ENCODE measurements at places on chromosomes 1 and 21. TPM values are rescaled to one million over a fixed set of nuclear protein-coding genes. Genes with fewer than 3 reads are reported as not detected.

Gene COQ8A
- 34.1 TPM for total RNA-seq

GRCh38 chr1:159602501-159602999, 14.9 kb downstream of the APCS start:
- H3K27ac ChIP-seq: no peak overlapping the region
- H3K36me3 ChIP-seq: no peaks in the 10 kb centered on the region
- no peaks in the 10 kb centered on the region for H3K4me1 ChIP-seq
- no peaks in the 10 kb centered on the region for H3K27me3 ChIP-seq
- no peak for DNase-seq

DNA sequence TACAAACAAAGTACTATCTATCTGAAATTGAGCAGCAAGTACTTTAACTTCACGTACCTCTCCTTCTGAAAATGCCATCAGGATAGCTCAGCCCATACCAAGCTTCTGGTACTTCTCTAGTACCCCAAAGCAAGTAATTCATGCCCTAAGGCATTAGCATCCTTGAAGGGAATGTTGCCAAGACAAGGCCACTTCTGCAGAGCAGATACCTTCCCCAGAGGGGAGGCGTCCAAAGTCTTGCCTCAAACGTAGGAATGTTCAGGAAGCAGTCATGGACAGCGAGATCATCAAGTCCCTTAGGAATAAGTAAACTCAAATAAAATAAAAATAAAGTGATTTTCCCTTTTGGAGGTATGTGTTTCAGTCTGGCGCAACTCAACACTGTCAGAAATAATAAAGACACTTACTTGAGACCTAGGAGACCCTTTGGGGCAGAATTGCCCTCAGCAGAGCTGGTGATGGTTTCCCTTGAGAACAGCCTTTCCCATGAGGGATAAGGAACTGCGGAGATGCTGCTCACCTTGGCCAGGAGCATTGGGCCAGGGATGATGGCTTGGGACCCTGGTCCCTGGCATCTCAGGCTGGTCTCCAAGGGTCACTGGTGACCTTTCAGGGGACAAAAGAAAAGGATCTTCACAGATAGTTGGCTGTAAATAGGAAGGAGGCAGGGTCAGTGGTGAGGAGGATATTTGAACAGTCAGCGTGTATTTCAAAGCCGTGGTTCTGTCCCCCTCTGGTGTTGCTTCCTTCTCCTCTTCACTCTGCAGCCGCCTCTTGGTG, 522.9 kb downstream of the KIF26B start:
- no peak for DNase-seq
- no peak overlapping the region for H3K4me3 ChIP-seq
- no peak overlapping the region for H3K27ac ChIP-seq
- H3K4me1 ChIP-seq: no peaks in the 10 kb centered on the region

Gene NPHS2
- total RNA-seq: not detected

Gene ST6GALNAC3
- total RNA-seq: 4.7 TPM

DNA sequence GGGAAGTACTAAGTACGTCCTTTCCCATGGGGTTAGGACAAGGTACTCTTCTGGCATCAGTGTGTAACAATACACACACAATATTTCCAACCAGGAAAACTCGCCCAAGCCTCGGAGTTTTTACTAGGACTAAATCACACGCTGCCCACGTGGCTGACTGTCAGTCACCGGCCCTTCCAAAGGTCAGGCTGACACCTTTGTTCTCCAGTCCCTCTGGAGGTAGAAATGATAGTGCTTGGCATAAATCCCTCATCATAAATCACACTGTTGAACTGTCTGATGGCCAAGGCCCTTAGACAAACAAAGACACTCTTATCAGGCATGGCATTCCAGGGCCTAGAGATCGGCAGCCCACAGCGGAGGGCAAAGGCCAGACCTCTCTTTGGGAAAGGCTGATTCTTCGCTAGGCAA, 16.9 kb upstream of the SLAMF9 start:
- no peaks in the 10 kb centered on the region for H3K36me3 ChIP-seq
- H3K4me1 ChIP-seq: no peaks in the 10 kb centered on the region
- no peak overlapping the region for H3K27ac ChIP-seq
- no peak for DNase-seq
- no peak overlapping the region for H3K4me3 ChIP-seq

Gene KRTAP11-1
- total RNA-seq: not detected

Gene PEX14
- total RNA-seq: 20.9 TPM

DNA sequence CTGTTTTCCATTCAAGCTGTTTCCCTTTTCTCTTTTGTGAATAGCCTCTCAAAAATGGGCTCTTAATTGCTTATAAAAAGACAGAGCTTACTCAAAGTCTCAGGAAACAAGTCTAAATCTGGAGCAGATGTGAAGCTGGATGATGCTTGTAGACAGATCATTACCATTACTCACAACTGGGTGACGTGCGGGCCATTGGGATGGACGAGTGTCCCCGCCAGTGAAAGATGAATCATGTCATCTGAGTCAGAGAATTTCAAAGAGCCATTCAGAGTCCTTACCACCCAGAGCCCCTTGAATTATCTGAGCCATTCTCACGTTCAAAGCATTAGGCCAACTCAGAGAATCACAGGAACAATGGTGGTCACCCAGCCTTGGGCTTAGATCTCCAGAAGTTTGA, 134.6 kb downstream of the HUNK start:
- no peak for DNase-seq
- no peak overlapping the region for H3K27ac ChIP-seq
- H3K36me3 ChIP-seq: no peaks in the 10 kb centered on the region
- no peak overlapping the region for H3K4me3 ChIP-seq
- H3K4me1 ChIP-seq: no peaks in the 10 kb centered on the region

- DNase-seq: no peak
- no peaks in the 10 kb centered on the region for H3K4me1 ChIP-seq
- H3K27ac ChIP-seq: no peak overlapping the region
- no peak overlapping the region for H3K4me3 ChIP-seq
- no peaks in the 10 kb centered on the region for H3K27me3 ChIP-seq
Observed at GRCh38 chr21:36734367-36735200, 35.7 kb downstream of the SIM2 start.

DNA sequence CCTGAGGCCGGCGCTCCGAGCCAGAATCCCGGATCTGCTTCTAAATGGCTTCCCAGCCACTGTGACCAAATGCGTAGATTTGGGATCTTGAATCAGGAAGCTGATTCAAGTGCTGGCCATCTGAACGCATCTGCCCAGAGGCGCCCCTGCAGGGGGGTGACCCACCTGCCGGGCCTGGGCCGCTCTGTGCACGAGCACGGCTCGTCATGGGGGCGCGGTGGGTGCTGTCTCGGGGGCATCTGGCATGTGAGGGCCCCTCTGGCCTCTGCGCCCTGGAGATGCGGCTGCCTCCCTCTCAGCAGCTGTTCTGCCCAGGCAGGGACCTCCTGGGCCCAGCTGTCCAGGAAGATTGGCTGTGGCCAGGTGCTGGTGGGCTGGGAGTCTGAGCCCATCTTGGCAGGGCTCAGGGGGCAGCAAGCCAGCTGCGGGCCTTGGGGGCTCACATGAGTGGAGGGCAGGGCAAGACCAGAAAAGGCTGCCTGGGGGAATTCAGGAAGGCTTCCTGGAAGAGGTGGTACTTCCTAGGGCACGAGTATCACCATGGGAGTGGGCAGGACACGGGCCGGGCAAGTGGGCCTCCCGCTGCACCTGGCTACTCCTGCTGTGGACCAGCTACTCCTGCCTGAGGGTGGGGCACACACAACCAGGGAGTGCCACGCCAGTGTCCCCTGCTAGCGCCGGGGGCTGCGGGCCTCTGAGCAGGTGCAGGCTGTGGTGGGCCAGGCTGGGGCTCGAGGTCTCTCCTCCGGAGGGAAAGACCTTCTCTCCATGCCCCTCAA, 25.1 kb downstream of the PLCH2 start:
- no peak overlapping the region for H3K27ac ChIP-seq
- no peak for DNase-seq
- no peaks in the 10 kb centered on the region for H3K27me3 ChIP-seq
- H3K4me1 ChIP-seq: peaks cover 20% of the 10 kb centered on the region
- no peak overlapping the region for H3K4me3 ChIP-seq
- no peaks in the 10 kb centered on the region for H3K36me3 ChIP-seq

Gene TMEM125
- 0.21 TPM for total RNA-seq

Gene TNNT2
- not detected for total RNA-seq

All from naive thymus-derived CD4-positive, alpha-beta T cell (primary cell).